Fibroblast of skin of right quadriceps (primary cell): ENCODE measurements at places on chromosomes 13 and 19.
A peak's percentile ranks its signal among the peaks of the same experiment; 100 is the strongest.

GRCh38 chr13:32040689-32041088, 9.1 kb downstream of the FRY start:
- DNase-seq, result no peak

- DNase-seq, result no peak
These were observed 583 bp downstream of the PCDH8 start for GRCh38 chr13:52847682-52848432.

DNA sequence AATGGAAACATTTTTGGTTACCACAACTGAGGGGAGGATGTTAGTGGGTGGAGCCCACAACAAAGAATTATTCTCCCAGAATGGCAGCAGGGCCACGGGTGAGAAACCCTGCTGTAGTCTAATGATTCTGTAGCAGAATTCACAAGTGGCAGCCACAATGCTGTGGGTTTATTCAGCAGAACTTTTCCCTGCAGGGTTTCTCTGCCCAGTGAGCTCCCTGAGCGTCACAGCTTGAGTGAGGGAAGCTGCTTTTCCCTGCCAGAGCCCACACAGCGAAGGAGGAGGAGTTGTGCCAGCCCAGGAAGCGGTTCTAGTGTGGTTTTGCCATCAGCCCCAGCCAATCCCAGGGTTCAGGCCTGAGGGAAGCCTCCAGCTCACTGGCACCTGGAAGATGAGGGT, 4.4 kb downstream of the ATP12A start:
- peak; percentile 31 for DNase-seq

DNA sequence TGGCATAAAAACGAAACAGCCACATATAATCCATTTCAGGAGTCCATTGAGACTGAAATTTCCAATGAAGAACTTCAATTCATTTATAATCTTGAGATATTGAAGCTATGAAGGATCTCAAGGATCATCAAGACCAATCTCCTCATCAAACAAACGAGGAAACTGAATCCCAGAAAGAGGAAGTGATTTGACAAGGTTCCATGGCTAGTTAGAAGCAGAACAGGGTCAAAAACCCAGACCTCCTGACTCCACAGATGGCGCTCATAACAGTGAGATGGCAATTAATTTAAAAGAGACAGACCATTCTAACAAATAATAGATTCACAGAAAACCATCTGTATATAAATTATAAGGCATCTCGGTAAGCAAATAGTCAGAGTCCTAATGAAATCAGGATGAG, 229.7 kb downstream of the KCTD12 start:
- no peak for DNase-seq

DNA sequence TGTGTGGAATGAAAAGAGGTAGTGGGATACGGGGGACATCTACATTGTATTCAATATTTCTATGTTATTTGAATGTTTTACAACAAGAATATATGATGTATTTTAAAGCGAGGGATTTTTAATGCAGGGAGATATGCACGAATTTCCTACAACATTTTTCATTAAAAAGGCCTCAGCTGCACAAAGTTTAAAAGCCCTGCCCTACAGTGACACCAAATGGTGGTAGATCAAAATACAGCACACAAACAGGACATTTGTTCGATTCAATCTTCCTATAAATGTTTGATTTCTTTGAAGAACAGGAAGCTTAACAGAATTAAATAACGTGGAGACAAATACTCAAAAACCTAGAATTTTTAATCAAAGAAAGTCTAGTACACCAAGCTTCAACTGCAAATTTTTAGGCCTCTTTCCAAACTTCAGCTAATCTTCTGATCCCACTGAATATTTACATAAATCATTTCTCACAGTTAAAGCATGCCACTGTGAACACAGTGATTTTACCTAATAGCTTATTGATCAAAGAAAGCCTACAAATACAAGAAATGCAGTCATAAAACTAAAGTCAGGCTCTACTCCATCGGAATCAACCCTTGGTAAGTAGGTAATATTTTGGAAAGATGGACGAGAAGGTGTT, 257.2 kb downstream of the DIAPH3 start:
- DNase-seq, result peak; percentile 43

- no peak for DNase-seq
These were observed 40.6 kb downstream of the FBN3 start for GRCh38 chr19:8108560-8109445.

- peak; percentile 34 for DNase-seq
These were observed at the start of gene SERTM1 for GRCh38 chr13:36673838-36674326. TSS of gene SERTM1 (plus strand) at chr13:36674020. CDS start at chr13:36695079, 21,059 bp downstream.

- DNase-seq, result no peak
These were observed 53.4 kb downstream of the MTMR6 start for GRCh38 chr13:25233861-25234260.

DNA sequence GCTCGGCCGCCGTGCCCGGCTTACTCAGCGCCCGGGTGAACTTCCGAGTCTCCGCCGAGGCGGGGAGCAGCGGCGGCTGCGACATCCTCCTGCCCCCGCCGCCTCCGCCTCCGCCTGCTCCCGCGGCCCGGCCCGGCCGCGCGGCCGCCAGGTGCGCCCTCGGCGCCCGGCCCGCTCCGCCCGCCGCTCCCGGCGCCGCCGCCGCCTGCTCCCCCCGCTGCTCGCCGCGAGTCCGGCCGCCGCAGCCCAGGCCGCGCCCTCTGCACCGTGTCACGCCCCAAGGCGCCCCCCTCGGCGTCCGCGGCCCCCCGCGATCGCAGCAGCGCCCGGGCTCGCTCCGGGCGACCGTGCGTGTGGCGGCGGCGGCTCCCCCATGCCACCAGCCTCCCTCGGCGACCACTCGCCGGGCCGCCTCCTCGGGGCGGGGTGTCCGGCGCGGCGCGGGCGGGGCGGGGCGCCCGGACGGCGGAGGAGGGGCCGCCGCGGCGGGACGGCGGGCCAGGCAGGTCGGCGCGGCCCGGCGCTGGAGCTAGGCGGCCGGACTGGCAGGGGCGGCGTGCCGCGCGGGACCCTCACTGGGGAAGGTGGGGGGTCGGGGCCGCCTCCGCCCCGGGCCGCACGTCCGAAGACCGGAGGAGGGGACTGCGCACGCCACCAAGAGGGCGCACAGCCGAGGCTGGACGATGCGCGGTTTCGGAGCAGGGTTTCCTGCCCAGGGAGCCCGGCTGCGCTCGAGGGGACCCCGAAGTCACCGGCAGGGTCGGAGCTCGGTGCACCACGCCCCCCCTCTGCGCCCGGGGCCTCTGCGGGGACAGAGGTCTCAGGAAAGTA, 108.6 kb upstream of the DOCK9 start:
- DNase-seq, result peak; percentile 42

DNA sequence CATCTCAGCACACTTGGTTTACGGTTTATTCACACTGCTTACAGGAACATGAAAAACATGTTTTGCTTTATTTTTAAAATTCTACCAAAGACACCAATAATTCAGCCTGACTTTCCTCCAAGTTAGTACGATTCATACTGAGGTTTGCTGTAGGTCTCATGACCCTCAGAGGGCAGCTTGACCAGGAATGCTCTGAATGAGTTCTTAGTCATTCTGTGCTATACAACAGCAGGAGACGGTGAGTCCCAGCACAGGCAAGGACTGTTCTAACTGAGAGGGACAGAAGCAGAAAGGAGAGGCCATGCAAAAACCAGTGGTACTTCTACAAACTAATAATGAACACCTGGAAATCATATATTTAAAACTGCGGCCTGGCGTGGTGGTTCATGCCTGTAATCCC, 6.4 kb downstream of the GRTP1 start:
- DNase-seq, result peak; percentile 14

DNA sequence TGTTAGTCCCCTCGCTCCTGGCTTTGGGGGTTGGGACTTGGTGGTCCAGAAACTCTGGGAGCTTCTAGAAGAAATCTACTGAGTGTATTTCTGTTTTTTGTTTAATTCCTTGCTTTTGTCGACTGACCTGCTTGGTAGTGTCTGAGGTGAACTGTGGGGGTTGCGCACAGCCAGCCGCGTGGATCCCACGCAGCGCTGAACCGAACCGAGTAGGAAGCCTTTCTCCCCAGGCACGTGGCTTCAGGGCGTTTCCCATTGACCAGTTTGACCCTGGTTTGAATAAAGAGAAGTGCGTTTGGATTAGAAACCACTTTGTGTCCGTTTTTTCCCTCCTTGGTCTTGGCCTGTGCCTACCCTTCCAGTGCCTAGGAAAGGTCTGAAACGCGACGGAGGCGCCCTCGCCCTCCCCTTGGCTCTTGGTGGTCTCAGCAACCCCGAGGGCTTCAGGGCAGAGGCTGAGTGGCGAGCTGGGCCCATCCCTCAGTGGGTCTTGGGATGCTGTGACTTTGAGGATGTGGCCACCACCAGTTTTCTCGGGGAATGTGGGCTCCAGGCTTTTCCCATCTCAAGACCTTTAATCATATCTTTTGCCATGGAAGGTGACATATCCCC, 2.7 kb upstream of the RPS15 start:
- no peak for DNase-seq

DNA sequence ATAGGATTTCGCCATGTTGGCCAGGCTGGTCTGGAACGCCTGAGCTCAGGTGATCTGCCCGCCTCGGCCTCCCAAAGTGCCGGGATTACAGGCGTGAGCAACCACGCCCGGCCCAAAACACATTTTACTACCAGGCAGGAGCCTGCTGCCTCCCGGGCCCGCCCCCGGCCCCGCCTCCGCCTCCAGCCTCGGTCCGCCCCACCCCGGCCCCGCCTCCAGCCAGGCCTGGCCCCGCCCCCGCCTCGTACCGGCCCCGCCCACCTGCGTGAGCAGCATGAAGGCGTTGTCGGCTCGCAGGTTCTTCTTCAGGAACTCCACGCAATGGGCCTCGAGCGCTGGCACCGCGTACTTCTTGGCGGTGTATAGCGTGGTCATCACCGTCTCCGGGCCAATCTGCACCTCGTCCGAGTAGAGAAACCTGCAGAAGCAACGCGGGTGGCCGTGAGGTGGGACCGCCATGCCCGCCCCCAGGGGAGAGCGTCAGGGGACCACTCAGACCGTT, 22.7 kb downstream of the BTBD2 start:
- DNase-seq, result no peak

DNA sequence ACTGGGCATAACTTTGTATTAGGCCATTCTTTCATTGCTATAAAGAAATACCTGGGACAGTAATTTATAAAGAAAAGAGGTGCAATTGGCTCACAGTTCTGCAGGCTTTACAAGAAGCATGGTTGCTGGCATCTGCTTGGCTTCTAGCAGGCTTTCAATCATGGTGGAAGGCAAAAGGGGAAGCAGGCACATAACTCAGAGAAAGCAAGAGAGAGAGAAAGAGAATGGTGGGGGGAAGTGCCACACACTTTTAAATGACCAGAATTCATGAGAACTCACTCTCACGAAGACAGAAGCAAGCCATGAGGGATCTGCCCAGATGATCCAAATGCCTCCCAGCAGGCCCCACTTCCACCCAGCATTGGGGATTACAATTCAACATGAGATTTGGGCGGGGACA, 179.7 kb downstream of the SPRY2 start:
- no peak for DNase-seq

DNA sequence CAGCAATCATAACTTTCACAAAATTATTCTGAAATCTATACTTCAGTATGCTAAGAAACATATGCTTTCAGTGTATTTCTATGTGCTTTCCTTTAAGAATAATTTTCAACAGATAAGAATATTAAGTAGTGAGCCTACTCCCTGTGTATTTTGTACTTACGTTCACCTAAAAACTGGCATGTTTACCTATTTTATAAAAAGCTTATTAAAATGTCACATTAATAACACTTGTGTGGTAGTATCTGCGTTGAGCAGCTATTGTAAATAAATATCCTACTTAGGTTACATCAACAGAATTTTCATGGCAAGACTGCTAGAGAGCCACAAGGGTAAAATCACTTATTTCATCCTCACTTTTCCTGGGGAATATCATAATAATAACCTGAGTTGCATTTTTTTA, 113.4 kb upstream of the SLITRK5 start:
- DNase-seq, result no peak

GRCh38 chr19:7766535-7766934, 3.5 kb downstream of the CLEC4M start:
- DNase-seq, result no peak

DNA sequence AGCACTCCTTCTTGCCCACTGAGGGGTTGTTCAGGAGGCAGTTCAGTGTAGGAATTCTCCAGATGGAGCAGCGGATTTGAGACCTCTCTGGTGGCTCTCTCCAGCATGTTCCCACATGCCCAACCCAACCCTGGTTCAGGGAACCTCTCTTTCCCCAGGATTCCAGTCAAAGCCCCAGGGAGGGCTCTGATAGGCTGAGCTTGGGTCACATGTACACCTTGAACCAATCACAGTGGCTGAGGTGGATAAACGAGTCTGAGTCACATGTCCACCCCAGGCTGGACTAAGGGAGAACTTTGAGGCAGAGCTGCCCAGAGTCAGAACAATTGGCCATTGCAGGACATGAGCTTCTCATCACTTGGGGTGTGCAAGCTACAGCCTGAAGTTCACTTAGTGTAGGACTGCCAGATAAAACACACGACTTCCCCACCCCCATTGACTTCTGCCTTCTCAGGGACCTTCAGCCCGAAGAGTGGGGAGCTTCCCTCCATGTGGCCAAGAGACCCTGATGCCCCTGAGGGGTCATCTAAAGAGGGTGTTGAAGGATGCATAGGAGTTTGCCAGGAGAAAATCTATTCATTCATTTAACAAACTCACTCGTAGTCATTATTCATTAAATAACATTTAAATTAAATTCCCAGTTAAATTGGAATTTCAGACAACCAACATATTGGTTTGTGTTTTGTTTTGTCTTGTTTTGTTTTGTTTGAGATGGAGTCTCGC, 4.0 kb upstream of the MAST3 start:
- peak; percentile 23 for DNase-seq

- DNase-seq, result peak; percentile 97
These were observed 83.1 kb downstream of the ALOX5AP start for GRCh38 chr13:30818323-30818960.

GRCh38 chr13:21219036-21219381, 42.6 kb downstream of the MRPL57 start:
- DNase-seq, result no peak

DNA sequence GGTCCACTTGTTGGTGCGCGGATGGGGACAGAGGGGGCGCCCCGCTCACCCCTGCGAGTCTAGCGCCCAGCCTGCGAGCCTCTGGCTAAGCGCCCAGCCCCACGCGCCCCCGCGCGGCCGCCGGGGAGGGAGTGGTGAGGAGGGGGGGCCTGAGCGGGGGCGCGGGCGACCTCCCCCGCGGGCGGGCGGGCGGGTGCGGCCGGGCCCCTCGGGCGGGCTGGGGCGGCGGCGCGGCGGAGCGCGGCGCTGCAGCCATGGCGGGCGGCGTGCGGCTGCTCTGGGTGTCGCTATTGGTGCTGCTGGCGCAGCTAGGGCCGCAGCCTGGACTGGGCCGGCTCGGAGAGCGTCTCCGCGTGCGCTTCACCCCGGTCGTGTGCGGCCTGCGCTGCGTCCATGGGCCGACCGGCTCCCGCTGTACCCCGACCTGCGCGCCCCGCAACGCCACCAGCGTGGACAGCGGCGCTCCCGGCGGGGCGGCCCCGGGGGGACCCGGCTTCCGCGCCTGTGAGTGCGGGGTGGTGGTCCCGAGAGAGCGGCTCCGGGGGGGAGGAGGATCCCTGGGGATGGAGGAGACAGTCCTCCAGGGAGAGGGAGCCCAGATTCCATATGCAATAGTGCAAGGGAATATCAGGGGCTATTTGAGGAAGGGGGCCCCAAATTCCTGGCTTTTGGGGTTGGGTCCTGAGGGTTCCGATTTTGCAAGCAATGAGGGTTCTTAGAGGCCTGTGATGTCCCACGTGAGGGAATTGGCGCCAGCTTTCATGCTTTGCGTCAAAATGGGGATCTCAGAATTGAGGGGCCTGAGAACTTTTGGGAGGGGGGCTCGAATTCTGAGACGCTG, at the start of gene LTBP4:
LTBP4 (plus strand) TSS at position 236 of the 841 bp plus-strand sequence; CDS start at position 255, 19 bp downstream.
- DNase-seq, result no peak
